ENCODE measurements at places on chromosomes 1 and 21.

DNA sequence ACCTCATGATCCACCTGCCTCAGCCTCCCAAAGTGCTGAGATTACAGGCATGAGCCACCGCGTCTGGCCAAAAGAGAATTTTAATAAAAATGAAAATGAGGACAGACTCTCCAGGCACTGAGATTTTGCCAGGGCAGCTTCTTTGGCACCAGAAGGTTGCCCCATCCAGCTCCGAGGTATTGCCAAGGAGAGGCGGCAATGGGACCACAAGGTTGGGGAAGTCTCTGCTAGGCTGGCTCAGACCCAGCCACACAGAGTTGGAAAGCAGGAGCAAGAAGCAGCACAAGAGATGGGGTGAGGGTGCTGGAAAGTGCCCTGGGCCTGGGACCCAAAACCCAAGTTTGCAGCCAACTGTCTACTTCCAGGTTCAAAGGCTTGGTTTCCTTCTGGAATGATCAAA, 200.9 kb downstream of the HHIPL2 start:
- peak; percentile 83 for DNase-seq

DNA sequence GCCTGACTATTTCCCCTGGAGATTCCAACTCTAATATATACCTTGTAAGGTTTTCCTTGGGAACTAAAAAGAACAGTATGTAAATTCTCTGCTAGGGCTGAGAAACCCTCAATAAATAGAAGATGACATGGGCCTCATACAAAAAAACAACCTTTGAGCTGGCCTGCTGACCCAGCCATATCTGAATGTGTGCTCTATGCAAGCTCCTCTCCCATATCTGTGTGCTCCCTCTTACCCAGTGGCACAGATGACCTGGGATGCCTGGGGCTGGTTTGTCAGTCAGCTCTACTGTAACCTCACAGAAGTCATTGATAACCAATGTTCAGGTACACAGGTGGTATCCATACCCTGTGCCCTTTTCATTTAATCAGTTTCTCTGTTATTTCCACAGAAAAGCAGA, 329.2 kb downstream of the SEC16B start:
- DNase-seq, result no peak

- peak; percentile 43 for DNase-seq
Measured at GRCh38 chr1:8025061-8025670, 943 bp downstream of the ERRFI1 start.

GRCh38 chr1:50978144-50978851, 8.3 kb downstream of the CDKN2C start:
- DNase-seq, result peak; percentile 61

DNA sequence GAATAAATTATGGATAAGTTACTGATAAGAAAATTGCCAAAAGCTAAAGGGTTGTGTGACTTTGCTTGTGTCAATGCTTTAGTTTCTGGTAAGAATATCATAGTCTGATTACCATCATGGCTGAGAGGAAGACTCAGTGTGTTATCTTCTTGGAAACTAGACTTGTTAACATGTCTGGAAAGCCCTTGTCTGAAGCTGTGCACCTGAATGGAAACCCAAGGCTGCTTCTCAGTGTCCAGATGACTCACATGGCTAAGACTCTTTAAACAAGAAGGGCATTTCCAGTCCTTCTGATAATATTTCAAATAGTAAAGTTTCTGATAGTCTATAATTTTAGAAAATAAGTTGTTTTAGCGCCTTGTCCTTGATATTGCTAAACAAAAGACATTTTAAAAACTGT, 1092.7 kb downstream of the PLA2G4A start:
- DNase-seq, result no peak

DNA sequence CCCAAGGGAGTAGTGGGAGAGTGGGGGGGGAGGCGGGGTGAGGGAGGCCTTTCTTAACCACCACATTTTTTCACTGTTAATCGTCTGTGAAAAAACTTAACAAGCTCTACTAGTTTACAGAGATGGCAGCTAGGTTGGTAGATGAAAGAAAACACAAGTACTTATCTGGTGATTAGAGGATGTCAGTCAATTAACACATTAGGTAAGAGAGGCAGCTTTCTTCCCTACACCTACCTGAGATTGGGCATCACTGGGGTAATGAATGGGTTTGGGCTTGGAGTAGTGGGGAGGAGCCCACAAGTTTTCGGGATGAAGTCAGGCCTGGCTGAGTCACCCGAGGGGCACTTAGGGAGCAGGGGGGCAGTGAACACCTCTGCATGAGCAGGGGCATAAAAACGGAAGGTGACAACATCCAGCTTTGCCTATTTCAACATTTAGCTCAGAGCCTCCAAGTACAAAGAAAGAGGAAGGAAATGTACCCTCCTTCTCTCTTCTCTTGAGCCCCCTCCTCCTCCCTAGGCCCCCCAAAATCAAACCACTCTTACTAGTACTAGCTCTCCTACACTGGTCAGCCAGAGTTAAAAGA, 2.5 kb downstream of the LBR start:
- no peak for DNase-seq

DNA sequence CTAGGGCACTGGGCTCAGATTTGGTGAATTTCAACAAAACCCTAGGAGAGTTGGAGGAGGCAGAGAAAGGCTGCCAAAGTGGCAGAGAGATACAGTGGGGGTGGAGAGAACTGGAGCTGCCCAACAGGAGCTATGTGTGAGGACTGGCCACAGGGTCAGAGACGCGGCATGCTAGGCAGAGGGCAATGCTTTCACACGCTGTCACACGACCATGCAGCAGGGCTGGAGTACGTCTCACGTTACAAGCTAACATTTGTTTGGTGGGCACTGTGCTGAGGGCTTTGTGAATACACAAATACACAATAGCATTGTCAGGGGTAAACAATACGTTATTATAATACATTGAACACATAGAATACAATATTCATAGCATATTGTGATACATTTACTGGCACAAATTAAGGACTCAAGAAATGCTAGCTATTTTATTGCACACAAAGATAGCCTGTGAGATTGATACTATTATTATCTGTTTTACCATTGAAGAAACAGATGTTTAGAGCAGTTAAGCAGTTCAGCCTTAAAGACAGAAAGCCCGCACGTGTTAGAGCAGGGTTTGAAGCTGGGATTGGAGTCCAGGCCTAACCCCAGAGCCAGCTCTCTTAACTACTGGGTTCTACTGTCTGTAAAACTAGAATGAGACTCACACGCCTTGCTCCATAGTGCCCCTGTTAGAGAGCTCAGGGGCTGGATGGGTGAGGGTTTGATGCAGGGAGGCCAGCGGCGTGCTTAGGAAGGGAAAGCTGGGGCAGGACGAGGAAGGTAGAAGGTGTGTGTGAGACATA, 4.5 kb downstream of the RAB7B start:
- DNase-seq, result no peak

GRCh38 chr1:213464786-213465460, 413.9 kb downstream of the RPS6KC1 start:
- no peak for DNase-seq

Data from G401 (cell line).